ENCODE measurements at places on chromosomes 16 and 17. TPM values are rescaled to one million over a fixed set of nuclear protein-coding genes. Genes with fewer than 3 reads are reported as not detected.
A peak's percentile ranks its signal among the peaks of the same experiment; 100 is the strongest.

Gene GPR179
- polyA plus RNA-seq: not detected

Gene TMEM238L
- polyA plus RNA-seq: 26.8 TPM

Gene KRT33B
- not detected for polyA plus RNA-seq

Gene KIF19
- polyA plus RNA-seq: 4.5 TPM

Gene CES4A
- 4.8 TPM for polyA plus RNA-seq

Gene TSPOAP1
- polyA plus RNA-seq: 2.2 TPM

Gene TCAP
- 0.85 TPM for polyA plus RNA-seq

Gene GRIN2A
- polyA plus RNA-seq: not detected

Gene GPR139
- not detected for polyA plus RNA-seq

Gene TRIM16
- 20.1 TPM for polyA plus RNA-seq

Gene TP53TG3
- polyA plus RNA-seq: not detected

Gene RUSF1
- polyA plus RNA-seq: 27.3 TPM

Gene TRAPPC2L
- 46.6 TPM for polyA plus RNA-seq

Gene TBC1D28
- not detected for polyA plus RNA-seq

DNA sequence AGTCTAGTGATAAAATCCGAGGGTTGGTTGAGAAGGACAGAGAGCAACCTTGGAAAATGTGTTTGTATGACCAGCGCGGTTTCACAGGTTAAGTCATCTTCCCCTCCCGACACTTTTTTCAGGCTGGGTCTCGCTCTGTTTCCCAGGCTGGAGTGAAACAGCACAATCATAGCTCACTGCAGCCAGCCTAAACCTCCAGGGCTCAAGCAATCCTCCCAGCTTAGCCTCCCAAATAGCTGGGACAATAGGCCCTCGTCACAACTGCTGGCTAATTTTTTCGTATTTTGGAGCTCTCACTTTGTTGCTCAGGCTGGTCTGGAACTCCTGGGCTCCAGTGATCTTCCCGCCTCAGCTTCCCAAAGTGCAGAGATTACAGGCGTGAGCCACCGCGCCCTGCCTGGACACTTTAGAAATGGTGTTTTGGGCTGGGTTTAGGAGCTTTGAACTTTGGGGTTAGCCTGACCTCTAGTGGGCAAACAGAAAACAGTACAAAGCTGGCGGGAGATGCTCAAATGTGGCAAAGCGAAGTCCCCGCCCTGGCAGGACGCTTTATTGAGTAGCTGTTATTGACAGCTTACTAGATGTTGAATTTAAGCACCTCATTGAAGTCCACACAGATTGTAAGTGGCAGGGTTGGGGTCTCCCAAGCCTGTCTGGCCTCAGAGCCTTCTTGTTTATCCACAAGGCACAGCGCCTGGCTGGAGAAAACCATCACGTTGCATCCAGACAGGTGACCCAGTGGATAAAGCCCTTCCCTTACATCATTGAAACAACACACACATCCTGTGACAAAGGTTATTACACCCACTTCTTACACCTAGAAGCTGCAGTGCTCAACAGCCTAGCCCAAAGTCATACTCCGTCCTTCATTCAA lies 34.7 kb upstream of the RBBP6 start:
- H3K36me3 ChIP-seq: no peaks in the 10 kb centered on the region
- no peak overlapping the region for H3K4me3 ChIP-seq
- peaks cover 2% of the 10 kb centered on the region for H3K27me3 ChIP-seq

DNA sequence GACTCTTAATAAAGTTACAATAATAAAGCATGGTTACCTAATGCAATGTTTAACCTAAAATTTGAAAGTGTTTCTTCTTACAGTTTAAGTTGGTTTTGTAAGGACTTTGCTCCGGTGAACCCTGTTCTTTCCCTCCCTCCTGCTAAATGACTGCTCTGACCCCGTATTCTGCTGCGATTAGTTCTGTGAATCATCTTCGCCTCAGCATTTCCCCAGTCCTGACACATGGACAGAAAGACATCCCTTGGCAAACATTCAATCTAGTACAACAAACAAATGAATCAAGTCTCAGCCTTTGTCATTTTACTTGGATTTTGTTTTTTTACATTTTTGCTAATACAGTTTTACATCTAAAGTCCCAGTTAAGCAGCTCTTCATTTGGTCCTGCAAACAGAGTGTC lies 15.4 kb downstream of the KCNJ2 start:
- no peak overlapping the region for H3K27ac ChIP-seq
- no peak overlapping the region for H3K4me3 ChIP-seq
- H3K4me1 ChIP-seq: no peaks in the 10 kb centered on the region
- no peaks in the 10 kb centered on the region for H3K36me3 ChIP-seq
- peak; percentile 53 for DNase-seq
- H3K27me3 ChIP-seq: no peaks in the 10 kb centered on the region

GRCh38 chr17:67491009-67491680 lies 114.1 kb downstream of the PITPNC1 start:
- peak; percentile 51 for DNase-seq
- no peak overlapping the region for H3K27ac ChIP-seq
- H3K36me3 ChIP-seq: no peaks in the 10 kb centered on the region

- H3K4me3 ChIP-seq: no peak overlapping the region
- H3K27me3 ChIP-seq: no peaks in the 10 kb centered on the region
- H3K27ac ChIP-seq: no peak overlapping the region
These were observed 42.5 kb downstream of the SLC6A2 start for GRCh38 chr16:55698331-55698730.

DNA sequence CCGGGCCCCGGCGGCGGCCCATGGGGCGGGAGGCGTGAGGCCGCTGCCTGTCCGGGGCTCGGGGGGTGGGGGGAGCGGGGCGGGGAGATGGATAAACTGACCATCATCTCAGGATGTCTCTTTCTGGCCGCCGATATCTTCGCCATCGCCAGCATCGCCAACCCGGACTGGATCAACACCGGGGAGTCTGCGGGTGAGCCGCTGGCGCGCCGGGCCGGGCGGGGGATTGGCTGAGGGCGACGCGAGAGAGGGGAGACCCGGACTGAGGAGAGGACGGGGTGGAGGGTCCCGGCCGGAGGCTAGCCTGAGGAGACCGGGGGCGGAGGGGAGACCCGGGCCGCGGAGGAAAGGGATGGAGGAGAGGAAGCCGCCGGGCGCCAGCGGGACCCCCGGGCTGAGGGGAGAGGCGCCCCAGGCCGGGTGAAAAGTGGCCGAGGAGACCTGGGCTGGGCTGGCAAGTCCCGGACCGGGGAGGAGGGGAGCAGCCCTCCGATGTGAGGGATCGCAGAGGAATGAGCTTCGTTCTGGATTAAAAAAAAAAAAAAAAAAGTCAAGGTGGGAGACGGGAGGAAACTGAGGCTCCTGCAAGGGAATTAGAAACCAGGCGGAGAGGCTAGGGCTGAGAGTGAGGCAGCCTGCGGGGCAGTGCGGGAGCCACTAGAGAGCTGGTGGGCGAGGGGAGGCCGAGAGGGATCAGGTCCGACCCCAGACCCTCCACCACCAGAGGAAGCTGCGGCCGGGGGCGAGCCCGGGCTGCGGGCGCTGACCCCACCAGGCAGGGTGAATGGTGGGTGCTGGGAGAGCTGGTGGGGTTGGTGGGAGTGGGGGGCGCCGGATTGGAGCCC lies 526 bp downstream of the MOSMO start:
- peak; percentile 36 for DNase-seq
- H3K27me3 ChIP-seq: no peaks in the 10 kb centered on the region
- H3K4me3 ChIP-seq: peak overlapping the region; percentile 95
- peaks cover 5% of the 10 kb centered on the region for H3K4me1 ChIP-seq
- no peak overlapping the region for H3K27ac ChIP-seq

GRCh38 chr16:75065149-75065505 lies 51.5 kb downstream of the LDHD start:
- H3K27me3 ChIP-seq: no peaks in the 10 kb centered on the region
- DNase-seq: peak; percentile 52
- H3K27ac ChIP-seq: peak overlapping the region; percentile 67
- peak overlapping the region; percentile 1 for H3K4me3 ChIP-seq

DNA sequence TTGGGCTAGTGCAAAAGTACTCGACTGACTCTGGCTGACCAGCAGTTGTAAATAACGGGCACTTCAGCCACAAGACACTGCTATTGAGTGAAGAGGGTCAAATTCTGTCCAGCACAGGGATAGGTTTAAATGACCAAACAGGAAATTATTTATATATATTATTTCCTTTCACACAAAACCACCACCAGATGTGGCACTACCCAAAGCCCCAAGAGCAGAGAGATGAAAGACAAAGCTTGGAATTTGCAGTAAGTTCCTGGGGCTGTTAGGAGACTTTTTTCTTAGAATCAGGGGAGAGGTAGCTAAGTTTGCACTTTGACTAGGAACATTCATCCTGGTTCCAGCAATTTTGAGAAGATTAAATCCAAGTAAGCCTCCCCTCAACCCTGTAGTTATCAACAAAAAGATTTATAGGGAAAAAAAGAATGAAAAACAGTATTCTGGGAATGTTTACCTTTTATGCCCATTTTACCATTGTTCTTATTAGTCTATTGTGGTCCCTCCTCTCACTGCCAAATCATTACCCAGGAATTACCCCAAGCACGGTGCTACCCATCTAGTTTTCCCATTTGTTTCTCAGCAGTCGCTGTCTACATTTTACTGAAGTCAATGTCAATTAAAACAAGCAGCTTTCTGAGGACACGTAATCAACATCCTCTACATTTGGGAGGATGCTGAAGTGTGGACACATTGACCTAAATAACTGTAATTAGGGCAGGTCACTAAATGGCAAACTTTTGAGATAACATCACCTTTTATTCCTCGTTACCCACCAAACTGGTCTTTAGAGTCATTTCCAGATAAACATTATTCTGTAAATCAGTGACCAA lies 43.5 kb downstream of the GRB7 start:
- no peaks in the 10 kb centered on the region for H3K27me3 ChIP-seq
- H3K4me1 ChIP-seq: peaks cover 10% of the 10 kb centered on the region
- no peak overlapping the region for H3K4me3 ChIP-seq
- H3K27ac ChIP-seq: peak overlapping the region; percentile 27
- H3K36me3 ChIP-seq: no peaks in the 10 kb centered on the region

GRCh38 chr17:57986841-57987580 lies 1.0 kb downstream of the VEZF1 start:
- peaks cover 8% of the 10 kb centered on the region for H3K4me1 ChIP-seq
- peak overlapping the region; percentile 87 for H3K27ac ChIP-seq
- peak; percentile 50 for DNase-seq
- H3K36me3 ChIP-seq: no peaks in the 10 kb centered on the region

DNA sequence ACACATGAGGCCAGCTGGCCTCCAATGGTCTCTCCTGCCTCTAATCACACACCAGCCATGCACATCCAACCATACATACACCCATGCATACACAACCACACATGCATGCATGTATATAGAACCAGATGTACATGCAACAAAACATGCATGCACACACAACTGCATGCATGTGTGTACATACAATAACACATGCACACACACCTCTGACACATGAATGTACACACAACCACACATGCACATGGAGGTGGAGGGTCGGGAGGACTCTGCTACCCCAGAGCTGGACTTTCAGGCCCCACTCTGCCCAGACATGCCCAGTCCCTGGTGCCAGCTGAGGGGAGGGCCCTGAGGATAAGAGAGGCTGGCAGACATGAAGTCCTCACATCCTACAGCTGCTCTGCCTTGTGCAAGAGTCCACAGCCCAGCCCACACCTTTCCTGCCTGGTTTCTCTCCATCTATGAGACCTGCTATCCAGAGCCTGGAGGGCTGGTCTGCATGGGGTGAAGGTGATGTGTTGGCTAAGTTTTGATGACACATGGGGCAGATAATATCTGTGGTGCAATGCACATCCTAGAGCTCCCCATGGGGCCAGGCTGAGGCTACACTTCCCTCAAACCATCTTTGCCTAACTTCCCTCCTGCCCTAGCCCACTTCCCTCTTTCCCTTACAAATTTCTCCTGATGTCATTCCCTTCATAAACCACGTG lies 50.9 kb upstream of the SDK2 start:
- H3K27ac ChIP-seq: no peak overlapping the region
- no peaks in the 10 kb centered on the region for H3K4me1 ChIP-seq
- no peaks in the 10 kb centered on the region for H3K36me3 ChIP-seq
- H3K27me3 ChIP-seq: no peaks in the 10 kb centered on the region
- DNase-seq: no peak

- H3K27me3 ChIP-seq: no peaks in the 10 kb centered on the region
- H3K4me1 ChIP-seq: peaks cover 35% of the 10 kb centered on the region
- peak; percentile 63 for DNase-seq
- H3K4me3 ChIP-seq: no peak overlapping the region
- H3K36me3 ChIP-seq: no peaks in the 10 kb centered on the region
These were observed 146.5 kb upstream of the PLCG2 start for GRCh38 chr16:81632392-81633146.

GRCh38 chr16:1989209-1990100 lies at the start of gene SYNGR3:
Gene SYNGR3 (plus strand): TSS chr16:1989970. CDS start chr16:1990103, 133 bp downstream.
- DNase-seq: peak; percentile 30
- H3K27ac ChIP-seq: peak within 1 kb of the TSS; percentile 41
- H3K27me3 ChIP-seq: peaks cover 15% of the 10 kb centered on the region
- peaks cover 32% of the 10 kb centered on the region for H3K36me3 ChIP-seq
- H3K4me1 ChIP-seq: no peaks in the 10 kb centered on the region

- H3K27me3 ChIP-seq: no peaks in the 10 kb centered on the region
- H3K27ac ChIP-seq: peak overlapping the region; percentile 35
- no peaks in the 10 kb centered on the region for H3K36me3 ChIP-seq
These were observed 29.1 kb downstream of the CDH13 start for GRCh38 chr16:82655720-82656490.

- no peak overlapping the region for H3K4me3 ChIP-seq
- no peak overlapping the region for H3K27ac ChIP-seq
- peaks cover 17% of the 10 kb centered on the region for H3K36me3 ChIP-seq
- DNase-seq: no peak
These were observed 42.4 kb downstream of the AMFR start for GRCh38 chr16:56382901-56383355.

DNA sequence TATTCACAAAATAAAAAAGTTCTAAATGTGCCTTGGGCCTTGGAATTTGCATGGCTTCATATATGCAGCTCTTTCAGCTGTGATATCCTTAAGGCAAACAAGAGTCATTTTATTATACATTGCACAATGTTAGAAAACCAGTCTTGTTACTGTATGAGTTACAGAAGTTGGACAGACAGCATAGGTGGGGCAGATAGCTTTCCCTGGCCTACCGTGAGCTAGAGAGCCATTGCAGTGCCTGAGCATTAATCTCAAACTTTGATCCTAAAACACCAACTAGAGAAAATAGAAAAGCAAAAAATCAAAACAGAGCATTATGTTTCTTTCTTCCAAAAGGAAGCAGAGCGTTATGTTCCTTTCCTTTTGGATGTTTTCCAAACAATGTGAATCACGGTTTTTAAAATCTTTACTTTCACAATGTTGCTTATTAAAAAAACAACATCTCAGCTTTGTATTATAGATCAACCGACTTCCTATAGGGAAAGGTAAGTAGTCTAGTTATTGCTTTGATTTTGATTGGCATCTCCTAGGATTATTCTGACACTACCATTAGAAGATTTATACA lies 32.2 kb downstream of the ARHGAP44 start:
- peaks cover 3% of the 10 kb centered on the region for H3K4me1 ChIP-seq
- no peak overlapping the region for H3K27ac ChIP-seq
- no peaks in the 10 kb centered on the region for H3K36me3 ChIP-seq
- H3K27me3 ChIP-seq: no peaks in the 10 kb centered on the region
- DNase-seq: peak; percentile 80

All from small intestine (tissue), 16 donors.